ENCODE measurements at places on chromosomes 7 and 10.

DNA sequence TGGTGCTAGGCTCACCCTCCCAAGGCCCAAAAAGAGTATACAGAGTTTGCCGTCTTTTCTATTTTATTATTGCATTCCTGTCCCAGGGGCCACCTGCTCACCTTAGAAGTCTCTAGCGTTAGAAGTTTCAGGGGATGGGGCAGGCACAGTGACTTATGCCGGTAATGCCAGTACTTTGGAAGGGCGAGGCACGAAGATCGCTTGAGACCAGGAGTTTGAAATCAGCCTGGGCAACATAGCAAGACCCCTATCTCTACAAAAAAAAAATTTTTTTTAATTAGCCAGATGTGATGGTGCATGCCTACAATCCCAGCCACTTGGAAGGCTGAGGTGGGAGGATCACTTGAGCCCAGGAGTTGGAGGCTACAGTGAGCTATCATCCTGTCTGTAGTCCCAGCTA lies 30.3 kb upstream of the HSPB1 start:
- DNase-seq = no peak

DNA sequence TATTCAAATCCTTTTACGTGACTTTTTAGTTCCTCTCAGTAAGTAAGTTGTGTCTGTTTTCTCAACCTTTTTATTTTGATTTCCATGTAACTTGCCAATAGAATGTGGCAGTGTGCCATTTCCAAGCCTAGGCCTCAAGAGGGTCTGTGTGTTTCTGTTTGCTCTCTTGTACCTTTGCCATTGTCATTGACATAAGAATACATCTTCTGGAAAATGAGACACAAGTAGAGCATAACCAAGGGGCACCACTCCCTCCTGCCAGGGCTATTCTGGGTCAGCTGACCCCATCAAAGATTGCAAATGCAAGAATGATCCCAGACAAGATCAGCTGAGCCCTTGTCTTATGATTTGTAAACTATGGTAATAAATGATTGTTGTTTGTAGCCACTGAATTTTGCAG lies 524.0 kb downstream of the IPMK start:
- no peak for DNase-seq

- no peak for DNase-seq
Observed at GRCh38 chr10:106226142-106226541, 938.4 kb downstream of the SORCS1 start.

DNA sequence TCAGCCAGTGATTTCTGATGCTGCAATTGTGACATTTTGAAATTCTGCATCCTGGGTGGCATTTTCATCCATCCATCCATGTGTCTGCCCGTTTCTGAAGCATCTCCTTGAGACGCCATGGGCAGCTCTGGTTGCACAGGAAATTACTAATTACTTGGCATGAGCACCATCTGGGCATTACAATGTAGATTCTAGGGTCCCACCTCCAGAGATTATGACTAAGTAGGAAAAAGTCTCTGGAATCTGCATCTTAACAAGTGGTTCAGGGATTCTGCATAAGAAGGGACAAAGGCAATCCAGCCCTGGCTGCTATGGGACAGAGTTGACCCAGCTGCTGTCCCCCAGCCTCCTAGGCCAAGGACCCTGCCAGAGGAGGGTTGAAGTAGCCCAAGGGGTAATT lies 65.3 kb downstream of the CUZD1 start:
- DNase-seq = no peak

DNA sequence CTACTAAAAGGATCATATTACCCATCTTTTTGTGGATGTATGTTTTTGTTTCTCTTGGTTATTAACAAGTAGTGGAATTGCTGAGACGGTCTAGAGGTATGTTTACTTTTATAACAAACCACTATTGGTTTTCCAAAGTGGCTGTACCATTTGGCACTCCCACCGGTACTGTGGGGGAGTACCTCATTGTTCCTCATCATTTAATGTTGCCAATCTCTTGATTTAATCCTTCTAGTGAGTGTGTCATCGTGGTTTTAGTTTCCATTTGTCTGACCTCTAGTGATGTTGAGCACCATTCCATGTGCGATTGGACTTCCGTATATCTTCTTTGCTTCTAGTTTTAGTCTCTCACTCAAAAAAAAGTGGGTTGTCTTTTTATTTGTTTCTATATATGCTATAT lies 50.4 kb downstream of the RBM33 start:
- no peak for DNase-seq

DNA sequence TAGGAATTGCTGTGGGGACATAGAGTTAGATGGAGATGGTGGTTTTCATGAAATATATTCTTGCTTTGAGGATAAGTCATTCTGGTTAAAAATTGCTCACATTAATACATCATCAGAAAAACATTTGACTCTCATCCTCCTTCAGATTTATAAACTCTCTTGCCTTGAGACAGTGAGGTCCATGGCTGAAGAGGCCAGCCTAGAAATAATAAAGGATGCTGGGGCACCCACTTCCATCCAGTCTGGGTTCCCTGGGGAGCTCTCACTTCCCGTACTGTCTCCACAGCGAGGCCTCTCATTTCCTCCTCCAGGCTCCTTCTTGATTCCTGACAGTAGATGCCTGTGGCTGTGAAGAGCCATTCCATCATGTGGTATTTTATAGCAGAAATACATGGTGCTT lies 73.3 kb upstream of the PRKG1 start:
- DNase-seq = peak; percentile 39

DNA sequence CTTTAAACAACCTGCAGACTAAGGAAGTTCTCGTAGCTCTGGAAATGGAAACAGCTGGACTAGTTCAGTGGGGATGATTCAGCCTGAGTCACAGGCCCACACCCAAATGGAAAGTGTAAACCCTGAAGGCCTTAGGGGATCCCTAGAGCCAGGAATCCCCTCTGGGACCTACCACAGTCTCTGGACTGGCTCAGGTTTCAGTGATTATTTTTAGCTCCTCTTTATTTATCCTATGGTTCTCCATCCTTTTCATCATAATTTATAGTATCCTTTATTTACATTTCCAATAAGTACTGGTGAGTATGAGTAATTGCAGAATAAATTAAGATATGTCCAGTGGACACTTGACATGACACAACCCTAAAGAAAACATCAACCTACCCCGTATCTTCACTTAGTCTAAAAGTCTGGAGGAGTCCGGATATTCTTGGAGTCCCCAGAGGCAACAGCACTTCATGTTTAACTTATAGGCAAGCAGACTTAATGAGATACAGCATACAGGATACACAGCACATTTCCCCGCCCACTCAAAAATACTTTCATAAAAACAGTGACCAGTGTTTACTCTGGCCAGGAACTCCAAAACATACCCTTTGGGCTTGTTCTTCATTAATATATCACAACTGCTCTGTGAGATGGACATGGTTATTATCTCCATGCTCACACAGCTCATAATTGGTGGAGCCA lies 28.4 kb upstream of the SEMA3E start:
- peak; percentile 74 for DNase-seq

DNA sequence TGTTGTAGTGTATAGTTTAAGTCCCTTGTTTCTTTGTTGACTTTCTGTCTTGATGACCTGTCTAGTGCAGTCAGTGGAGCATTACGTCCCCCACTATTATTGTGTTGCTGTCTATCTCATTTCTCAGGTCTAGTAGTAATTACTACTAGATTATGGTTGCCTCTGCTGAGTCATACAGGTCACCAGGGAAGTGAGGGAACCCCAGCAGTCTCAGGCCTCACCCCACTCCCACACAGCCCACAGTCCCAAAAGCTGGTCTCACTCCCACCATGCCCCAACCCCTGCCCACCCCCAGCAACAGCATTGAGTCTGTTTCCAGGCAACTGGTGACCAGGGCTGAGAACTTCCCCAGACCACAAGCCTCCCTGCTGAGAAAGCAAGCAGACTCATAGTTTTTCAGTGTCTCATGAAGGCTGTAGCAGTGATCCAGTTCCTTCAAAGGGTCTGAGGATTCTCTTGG lies 88.0 kb downstream of the PLXDC2 start:
- no peak for DNase-seq

- no peak for DNase-seq
Observed at GRCh38 chr10:82402906-82403401, 528.0 kb downstream of the NRG3 start.

- no peak for DNase-seq
Observed at GRCh38 chr7:121486590-121486989, 90.5 kb upstream of the FAM3C start.

- DNase-seq = no peak
Observed at GRCh38 chr7:157718303-157719007, 381.7 kb downstream of the DNAJB6 start.

GRCh38 chr10:5732141-5732540 lies 47.5 kb downstream of the TASOR2 start:
- no peak for DNase-seq

GRCh38 chr10:102757323-102757722 lies 13.6 kb downstream of the WBP1L start:
- no peak for DNase-seq

- peak; percentile 30 for DNase-seq
Observed at GRCh38 chr10:12073526-12073925, 4.8 kb downstream of the DHTKD1 start.

DNA sequence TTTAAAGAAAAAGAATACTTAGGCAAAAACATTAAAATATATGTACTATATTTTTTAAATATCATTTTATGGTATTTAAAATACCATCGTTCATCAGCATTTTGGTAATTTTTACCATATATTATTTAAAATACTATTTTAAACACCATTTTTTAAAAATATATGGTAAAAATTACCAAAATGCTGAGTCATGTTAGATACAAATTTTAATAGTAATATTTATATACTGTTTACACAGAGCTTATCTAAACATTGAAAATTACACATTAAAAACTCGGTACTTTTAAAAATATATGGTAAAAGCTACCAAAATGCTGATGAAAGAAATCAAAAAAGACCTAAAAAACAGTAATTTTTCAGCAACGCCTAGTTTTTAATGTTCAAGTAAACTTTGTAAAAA lies 105.6 kb downstream of the TPK1 start:
- DNase-seq = no peak

DNA sequence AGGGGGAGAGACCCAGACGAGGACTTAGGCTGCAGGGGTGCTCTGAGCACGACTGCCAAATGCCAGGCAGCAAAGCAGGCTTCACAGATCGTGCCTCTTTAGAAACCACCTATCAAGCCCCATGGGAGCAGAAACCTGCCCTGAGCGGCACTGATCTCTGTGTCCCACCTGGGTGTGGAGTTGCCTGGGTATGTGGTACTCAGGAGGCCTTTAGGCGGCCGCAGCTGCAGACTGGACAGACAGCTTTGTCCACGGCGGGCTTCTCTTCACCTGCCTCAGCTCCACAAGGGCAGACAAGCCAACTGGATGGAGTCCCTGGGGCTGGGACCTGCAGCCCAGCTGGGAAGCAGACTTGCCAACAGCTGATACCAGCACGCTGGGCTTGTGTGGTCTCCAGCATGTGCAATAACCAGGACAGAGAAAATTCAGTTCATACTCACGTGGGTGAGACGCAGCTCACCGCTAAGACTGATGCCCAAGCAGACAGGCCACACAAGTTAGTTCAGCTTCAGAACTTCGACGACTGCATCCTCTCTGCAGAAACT lies 163.2 kb downstream of the EBF3 start:
- no peak for DNase-seq

- no peak for DNase-seq
Observed at GRCh38 chr10:117163954-117164548, 26.0 kb upstream of the VAX1 start.

DNA sequence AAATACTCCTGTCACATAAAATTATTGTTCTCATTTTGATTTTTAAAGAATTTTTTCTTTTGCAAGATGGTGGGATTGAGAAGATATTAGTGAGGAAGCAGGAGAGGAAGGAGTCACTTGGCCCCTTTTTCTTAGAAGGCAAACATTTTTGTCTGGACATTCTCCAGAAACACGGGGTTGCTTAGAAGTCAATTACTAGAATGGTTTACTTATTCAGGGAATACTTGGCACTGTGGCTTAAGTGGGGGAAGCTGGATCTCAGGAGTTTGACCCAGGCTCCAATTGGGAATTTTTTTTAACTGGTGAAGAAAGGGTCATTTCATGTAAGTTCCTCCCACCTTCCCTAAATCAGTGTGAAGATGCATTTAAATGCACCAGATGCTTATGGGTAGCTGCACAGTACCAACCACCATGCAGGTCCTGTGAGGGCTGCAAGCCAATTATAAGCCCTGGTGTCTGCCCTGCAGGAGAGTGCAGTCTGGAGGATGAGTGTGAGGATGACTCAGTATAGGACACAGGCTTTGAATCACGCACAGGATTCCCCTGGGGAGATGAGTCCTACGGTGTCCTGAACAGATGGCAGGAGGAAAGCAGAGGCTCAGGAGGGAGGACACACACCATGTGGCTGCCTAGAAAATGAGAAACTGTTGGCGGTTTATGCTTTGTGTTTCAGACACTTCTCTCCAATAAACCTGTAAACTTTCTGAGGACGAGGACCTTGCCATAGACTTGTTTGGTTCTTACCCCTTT lies 299.1 kb downstream of the PLXNA4 start:
- DNase-seq = peak; percentile 62

DNA sequence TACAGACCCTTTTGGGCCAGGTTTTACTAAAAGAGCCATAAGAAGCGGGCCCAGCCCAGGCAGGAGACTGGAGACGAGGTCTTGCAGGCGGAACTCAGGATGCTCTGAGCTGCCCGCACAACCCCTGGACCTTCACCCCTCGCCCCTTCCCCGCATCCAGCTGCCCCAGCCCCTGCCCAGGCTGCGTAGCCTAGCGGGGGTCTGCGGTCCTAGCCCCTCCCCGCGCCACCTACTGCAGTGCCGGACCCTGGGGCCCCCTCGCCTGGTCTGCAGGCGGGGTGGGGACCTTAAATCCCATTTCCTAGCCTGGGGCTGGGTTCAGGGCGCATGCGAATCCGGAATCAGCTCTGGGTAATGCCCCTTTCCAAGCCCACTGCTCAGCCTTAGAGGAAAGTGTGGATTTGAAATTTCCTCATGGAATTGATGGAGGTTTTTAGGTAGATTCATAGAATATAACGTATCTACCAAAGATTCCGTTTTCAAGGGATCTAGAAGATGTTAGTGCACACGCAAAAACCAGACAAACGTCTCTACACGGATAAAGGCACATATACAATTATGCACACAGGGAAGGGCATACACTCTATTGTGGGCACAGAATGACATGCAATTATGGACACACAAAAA lies 546 bp upstream of the HOXA3 start:
- DNase-seq = no peak

DNA sequence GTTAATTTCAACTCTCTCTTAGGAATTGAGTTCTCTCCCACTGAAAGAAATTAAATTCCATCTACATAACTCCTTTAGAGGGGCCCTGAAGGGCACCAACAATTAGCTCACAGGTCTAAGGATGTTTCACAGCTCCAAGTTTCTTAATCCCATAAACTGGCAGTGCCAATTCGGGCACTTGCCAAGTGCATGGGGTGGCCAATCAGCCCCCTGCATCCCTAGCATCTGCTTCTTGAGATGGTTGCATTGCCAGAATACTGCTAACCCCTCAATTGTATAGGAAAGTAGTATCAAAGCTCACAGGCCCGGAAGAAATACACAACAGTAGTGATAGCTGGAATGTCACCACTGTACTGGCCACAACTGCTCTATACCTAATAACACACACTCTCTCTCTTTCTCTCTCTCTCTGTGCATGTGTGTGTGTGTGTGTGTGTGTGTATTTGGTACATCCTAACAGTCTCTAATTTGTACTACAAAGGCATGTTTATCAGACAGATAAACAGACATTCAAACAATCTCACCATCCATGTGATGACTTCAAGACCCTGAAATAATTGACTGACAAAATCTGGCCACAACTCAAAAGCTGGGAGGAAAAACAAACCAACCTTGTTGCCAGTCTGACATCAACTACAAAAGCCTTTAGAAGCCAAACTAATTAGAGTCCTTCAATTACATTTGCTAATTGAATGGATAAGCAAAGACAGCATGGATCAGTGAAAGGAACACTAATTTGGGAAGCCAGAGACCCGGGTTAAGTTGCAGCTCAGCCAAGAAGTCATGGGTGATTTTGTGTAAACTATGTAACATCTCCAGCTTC lies 27.8 kb downstream of the HIBADH start:
- DNase-seq = no peak

GRCh38 chr10:110430340-110431273 lies 67.1 kb upstream of the DUSP5 start:
- no peak for DNase-seq
